Dermis microvascular lymphatic vessel endothelial cell (primary cell): ENCODE measurements at places on chromosomes 16 and 17.
A peak's percentile ranks its signal among the peaks of the same experiment; 100 is the strongest.

DNA sequence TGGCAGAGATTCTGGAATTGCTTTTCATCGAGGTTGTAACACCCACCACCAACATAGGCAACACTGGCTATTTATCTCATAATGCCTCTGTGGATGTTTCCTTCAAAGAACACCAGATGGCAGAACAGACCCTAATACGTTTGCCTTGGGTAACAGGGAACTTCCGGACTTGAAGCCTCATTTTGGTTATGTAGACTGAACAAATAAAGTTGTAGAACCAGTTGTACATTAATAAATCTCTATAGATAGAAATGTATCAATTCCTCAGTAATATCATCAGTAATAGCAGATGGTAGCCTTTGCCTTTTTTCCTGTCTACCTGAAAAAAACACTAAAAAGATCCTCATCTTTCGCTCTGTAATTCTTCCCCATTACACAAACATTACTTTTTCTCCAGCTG, 25.9 kb upstream of the APOH start:
- DNase-seq, result peak; percentile 71

DNA sequence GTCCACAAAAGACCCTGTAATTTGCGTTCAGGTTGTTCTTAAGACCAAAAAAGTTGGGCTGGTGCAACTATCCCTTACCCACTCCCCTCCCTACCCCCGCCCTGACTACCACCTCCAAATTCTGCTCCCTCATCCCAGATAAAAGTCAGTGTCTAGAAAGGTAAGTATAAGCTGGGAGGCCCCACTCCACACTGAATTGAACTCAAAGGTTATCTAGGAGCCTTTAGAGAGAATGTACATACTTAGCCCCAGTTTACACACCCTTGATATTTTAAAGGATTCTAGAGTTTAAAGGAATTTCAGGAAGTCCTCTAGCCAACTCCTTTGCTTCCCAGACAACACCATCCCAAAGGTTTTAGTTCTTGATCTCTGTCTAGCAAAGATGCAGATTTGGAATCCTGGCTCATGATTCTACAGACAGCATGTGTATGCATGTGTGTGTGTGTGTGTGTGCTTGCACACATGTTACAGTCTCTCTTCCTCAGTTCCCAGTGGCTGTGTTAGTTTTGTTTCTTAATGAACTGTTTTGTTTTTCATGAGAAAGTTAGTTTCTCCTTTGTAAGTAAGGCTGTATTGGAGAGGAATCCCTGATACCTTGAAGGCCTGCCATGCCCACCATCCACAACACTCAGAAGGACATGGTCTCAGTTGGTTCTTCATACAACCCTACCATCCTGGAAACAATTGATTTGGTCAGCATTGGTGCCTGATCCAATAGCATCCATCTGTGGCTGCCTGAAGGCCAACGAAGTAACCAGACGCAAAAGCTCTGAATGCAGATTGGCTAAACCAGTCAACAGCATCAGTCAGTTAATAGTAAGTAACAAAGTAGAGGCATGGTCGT, 281.3 kb downstream of the SOX9 start:
- no peak for DNase-seq

GRCh38 chr16:13517841-13518240, 402.1 kb upstream of the ERCC4 start:
- no peak for DNase-seq

- DNase-seq, result no peak
Observed at GRCh38 chr17:81192386-81193050, 26.5 kb upstream of the AATK start.

DNA sequence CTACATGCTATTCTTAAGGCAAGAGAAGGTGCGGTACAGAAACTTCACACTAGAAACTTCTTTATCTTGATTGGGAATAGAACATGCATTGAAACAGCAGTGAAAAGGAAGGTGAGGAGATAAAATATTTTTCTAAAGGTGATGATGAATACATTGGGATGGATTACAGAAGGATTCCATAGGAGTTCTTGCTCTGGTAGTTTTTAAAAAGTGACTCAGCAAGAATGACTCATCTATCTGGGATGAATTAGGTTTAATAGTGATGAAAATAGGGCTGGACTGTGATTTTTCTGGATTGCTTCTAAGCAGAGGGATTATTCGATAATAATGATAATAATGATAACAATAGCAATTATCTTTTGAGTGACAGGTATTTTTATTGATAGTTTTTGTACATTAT, 65.6 kb upstream of the HS3ST4 start:
- no peak for DNase-seq

DNA sequence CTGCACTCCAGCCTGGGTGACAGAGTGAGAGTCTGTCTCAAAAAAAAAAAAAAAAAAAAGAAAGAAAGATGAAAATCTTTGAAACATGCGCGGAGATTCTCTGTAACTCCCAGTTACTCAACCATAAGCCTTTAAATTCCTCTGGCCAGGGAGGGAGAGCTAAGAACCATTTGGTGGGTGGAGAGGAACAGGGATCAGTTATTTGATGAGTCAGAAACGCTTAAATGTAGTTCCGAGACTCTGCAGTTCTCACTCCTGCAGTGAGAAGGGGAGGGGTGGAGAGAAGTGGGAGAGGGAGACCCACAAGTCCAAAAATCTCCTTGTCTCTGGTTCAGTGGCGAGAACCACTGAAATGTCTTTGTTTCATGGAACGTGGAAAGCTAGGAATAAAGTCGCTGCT, 266.7 kb downstream of the SOX9 start:
- DNase-seq, result no peak

- peak; percentile 76 for DNase-seq
Observed at GRCh38 chr16:1351582-1352362, at the start of the genes GNPTG and TSR3. TSS of gene GNPTG (plus strand) at chr16:1351931. CDS start at chr16:1351966, 35 bp downstream. TSS of gene TSR3 (minus strand) at chr16:1351878. CDS start at chr16:1351804, 74 bp downstream.

DNA sequence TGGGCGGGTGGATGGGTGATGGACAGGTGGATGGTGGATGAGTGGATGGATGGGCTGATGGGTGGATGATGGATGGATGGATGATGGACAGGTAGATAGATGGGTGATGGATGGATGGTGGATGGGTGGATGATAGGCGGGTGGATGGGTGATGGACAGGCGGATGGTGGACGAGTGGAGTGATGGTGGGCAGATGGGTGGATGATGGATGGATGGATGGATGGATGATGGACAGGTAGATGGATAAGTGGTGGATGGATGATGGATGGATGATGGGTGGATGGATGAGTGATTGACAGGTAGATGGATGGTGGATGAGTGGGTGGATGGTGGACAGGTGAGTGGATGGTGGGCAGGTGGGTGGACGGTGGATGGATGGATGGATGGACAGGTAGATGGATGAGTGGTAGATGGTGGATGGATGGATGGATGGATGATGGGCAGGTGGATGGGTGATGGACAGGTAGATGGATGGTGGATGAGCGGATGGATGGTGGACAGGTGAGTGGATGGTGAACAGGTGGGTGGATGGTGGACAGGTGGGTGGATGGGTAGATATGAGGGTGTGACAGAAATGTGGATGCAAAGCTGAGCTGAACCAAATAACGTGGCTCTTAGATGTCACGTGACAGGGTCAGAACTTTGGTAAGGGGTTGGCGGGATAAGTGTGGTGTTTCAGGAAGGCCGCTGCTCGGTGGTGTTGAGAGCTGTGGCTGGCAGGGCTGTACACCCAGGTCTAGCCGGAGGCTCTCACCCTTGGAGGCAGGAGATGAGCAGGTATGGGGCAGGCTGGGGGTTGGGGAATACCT, 234.3 kb upstream of the CIBAR2 start:
- no peak for DNase-seq

- no peak for DNase-seq
Observed at GRCh38 chr17:33945646-33946546, 309.2 kb upstream of the CCL2 start.

DNA sequence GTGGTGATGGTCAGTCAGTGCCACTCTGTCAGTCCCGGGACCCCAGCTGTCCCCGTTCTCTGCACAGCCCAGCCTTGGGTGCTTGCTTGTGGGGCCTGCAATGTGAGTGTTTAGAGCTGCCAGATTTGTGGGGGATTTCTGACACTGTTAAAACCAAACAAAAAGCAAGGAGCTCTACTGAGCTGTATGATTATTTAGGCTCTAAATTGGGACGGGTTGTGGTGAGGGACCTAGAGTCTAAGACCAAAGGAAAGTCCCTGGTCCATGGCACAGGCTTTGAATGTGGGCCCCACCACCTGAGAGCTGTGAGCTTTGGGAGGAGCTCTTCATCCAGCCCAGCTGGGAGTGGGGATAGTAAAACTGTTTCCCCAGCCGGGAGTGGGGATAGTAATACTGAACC, 63.3 kb downstream of the KSR1 start:
- no peak for DNase-seq

DNA sequence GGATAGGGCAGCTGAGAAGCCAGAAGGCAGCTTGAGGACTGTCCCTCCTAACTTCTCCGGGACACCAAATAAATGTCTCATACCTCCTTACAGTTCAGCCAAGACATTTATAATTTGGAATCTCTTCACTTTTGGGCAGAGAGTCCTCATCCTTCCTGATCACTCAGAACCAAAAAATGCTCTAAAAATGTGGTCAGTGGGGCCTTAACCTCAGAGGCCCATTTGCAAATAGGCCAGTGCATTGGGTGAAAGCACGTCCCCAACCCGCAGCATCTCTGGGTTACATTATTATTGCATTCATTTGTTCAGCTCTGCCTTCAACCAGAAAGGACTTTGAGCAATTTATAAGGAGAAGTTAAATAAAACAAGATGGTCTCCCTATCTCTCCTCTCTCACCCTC, 112.4 kb upstream of the IRX3 start:
- DNase-seq, result no peak

GRCh38 chr17:57125406-57125805, 40.4 kb downstream of the AKAP1 start:
- no peak for DNase-seq

GRCh38 chr16:82845116-82845515, 218.3 kb downstream of the CDH13 start:
- no peak for DNase-seq

GRCh38 chr16:68231384-68232136, 4.4 kb downstream of the ESRP2 start:
- DNase-seq, result no peak

DNA sequence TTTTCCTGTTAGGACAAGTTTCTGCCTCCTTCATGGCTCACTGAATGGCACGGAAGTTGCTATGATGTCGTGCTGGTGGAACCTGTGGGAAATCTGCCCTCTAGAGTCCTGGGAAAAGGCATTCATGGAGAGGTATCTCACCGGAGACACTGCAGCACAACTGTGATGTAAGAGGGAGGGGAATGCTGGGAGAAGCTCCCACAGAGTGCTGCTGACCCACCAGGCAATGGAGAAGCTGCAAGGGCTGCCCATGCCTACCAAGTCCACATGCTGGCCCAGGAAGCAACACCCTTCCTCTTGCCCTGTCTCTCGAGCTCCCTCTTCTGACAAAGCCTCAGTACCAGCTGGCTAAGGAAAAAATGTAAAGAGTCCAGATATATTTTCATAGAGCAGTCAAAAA, 45.2 kb upstream of the SLC5A11 start:
- DNase-seq, result peak; percentile 11

DNA sequence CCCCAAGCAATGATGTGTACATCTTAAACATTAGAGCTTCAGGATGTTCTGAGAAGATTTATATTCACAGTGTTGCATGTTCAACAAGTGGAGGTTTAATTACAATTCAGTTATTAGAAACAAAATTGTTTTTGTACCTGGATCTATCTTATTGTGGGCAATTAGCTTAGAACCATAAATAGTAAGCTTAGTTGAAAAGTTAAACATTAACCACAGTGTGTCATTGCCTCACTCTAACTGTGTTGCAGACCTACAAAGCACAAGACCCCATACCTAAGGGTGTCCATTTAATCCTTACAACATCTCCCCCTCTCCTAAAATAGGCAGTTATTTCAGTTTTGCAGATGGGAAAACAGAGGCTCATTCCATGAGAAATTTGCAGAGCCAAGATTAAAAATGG, 632.0 kb upstream of the SOX9 start:
- no peak for DNase-seq

- no peak for DNase-seq
Observed at GRCh38 chr16:48318630-48319029, 66.6 kb downstream of the SIAH1 start.

DNA sequence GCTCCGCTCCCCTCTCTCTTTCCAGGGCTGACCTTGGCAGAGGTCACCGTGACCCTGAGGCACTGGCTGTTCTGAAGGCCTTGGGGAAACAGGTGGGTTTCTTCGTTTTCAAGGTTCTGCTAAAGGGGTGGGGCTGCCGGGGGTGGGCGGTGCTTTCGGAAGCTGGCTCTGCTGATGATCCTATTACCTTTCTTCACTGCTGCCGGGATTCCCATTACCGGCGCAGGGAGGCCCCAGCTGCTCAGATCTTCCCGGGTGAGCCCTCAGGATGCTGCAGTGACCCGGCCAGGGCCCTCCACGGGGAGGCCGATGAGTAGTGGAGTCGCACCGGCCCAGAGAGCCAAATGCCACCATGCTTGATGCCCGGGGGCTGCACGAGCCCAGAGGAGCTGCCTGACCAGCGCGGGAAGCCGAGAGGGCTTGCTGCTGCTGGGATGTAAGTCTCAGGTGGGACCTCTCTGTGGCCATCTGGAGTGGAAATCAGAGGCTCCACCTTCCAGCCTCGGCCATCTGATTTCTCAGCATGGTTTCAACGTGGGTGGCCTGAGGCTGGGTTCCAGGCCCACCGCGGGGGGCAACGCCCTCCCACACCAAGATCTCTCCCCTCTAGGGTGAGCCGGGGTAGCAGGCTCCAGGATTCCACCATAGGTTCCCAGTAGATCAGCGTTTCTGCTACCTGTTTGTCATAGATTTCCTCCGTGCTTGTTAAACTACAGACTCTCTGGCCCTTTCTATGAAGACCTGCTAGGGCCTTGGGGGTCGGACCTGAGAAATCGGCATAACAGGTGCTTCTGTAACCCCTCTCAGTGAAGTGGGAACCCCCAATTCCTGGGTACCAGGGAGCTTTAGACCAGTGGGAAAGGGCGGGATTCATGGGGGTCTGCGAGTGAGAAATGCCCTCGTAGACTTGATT, 21.6 kb upstream of the ADCY7 start:
- no peak for DNase-seq

DNA sequence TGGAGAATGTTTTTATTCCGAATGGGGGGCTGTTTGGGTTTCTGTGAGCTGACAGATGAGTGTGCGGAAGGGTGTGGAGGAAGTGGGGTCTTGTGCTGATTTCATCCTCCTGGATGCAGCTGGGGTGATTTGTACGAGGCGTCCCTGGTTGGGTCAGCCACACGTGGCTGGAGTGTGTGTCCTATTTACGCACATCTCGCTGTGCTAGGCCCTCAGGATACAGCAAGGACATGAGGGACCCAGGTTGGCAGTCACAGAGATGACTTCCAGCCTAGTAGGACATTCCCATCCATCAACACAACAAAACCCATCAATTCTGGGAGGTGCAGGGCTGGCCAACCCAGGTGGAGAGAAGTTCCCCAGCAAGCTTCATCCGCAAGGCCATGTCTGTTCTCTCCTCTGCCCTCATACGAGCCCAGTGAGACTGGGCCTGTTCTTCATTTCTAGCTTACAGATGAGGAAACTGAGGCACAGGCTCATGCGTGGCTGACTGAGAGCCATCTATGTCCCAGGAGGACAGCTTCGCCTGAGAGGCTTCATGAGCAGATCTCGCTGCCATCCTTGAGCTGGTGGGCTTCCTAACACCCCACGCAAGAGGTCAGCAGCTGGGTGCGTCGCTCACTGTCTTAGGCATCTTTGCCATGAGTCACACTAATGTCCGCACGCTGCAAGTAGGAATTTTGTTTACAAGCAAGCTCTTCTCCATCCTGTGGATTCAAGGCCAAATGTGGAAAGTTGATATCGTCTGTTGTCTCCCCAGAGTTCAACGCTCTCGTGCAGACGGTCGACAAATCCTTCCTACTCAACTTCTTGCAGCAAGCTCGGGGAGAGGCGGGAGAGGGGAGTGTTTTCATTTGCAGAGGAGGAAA, 24.4 kb downstream of the IRF8 start:
- DNase-seq, result peak; percentile 49
